ENCODE measurements at places on chromosomes 3 and 15. TPM values are rescaled to one million over a fixed set of nuclear protein-coding genes. Genes with fewer than 3 reads are reported as not detected.

The NME9 gene
- total RNA-seq, result 1.1 TPM

The BAHD1 gene
- 23.8 TPM for total RNA-seq

The TRIM59 gene
- total RNA-seq, result 23.0 TPM

The RARRES1 gene
- total RNA-seq, result 51.9 TPM

- peaks cover 7% of the 10 kb centered on the region for H3K36me3 ChIP-seq
- H3K27me3 ChIP-seq, result peaks cover 10% of the 10 kb centered on the region
- H3K4me3 ChIP-seq, result no peak overlapping the region
- H3K4me1 ChIP-seq, result peaks cover 3% of the 10 kb centered on the region
- no peak for DNase-seq
Observed at GRCh38 chr3:126959921-126960603, 22.9 kb upstream of the PLXNA1 start.

- H3K27me3 ChIP-seq, result no peaks in the 10 kb centered on the region
- DNase-seq, result no peak
- H3K27ac ChIP-seq, result no peak overlapping the region
- no peak overlapping the region for H3K4me3 ChIP-seq
- H3K4me1 ChIP-seq, result no peaks in the 10 kb centered on the region
- peaks cover 5% of the 10 kb centered on the region for H3K36me3 ChIP-seq
Observed at GRCh38 chr3:9994086-9994844, 7.6 kb upstream of the EMC3 start.

The LRRC49 gene
- total RNA-seq, result 21.2 TPM

DNA sequence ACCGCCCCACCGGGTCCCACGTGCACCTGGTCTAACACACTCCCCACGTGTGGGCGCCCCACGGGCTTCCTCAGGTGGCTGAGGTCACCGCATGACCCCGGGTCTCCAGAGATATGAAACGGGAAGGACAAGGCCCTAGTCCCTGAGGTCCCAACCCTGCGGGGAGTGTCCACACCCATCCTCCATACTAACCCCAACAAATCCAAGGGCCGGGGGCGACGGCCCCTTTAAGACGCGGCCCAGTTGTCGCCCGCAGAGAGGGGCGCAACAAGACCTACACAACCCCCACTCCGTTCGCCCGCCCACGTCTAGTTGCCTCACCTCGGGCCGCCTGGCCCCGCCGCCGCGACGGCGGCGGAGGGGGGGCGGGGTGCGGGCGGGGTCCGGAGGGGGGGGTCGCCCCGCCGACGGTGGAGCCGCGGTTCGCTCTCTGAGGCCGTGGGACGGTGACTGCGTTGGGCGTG, 396 bp downstream of the INO80 start:
- H3K4me1 ChIP-seq, result peaks cover 6% of the 10 kb centered on the region
- peaks cover 8% of the 10 kb centered on the region for H3K36me3 ChIP-seq
- H3K4me3 ChIP-seq, result peak overlapping the region; percentile 87
- H3K27ac ChIP-seq, result peak overlapping the region; percentile 97

The RAP2B gene
- 15.4 TPM for total RNA-seq

- H3K4me1 ChIP-seq, result peaks cover 20% of the 10 kb centered on the region
- H3K27me3 ChIP-seq, result peaks cover 3% of the 10 kb centered on the region
- DNase-seq, result no peak
- no peaks in the 10 kb centered on the region for H3K36me3 ChIP-seq
Observed at GRCh38 chr15:62112616-62113593, 46.1 kb downstream of the C2CD4A start.

The SPATA12 gene
- not detected for total RNA-seq

The PIGZ gene
- 0.91 TPM for total RNA-seq

DNA sequence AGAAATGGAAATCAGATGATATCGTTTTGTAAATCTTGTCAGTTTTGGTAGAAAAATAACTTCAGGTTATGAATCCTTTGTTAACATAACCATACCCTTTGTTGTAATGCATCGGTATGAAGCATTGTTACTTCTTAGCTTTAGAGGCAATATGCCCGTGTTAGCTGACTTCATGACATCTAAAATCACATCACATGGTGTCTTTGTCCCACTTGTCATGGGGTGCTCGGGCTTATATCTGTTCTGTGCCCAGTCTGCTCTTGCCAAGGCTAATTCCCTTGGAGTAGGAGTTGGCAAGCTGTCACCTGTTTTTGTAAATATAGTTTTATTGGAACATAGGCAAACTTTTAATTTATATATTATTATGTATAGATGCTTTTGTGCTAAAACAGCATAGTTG, 39.6 kb downstream of the SLC25A26 start:
- H3K27me3 ChIP-seq, result no peaks in the 10 kb centered on the region
- no peak overlapping the region for H3K4me3 ChIP-seq
- H3K36me3 ChIP-seq, result peaks cover 4% of the 10 kb centered on the region
- no peak overlapping the region for H3K27ac ChIP-seq
- no peak for DNase-seq
- H3K4me1 ChIP-seq, result no peaks in the 10 kb centered on the region

DNA sequence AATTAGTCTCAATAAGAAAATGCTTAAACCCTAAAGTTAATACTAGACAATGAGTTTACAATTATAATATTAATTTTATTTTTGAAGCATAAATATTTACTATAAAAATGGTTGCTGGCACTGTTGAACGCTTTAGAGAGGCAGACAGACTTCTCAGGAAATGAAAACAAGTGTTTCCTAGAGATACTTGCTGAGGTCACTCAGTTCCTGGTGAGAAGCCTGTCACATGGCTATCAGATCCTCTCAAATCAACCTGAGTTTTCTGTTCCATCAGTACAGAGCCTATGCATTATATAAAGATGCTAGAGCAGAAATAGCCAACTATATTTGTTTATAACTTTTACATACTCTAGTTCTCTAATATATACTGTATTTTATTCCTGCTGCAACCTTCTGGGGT, 109.2 kb downstream of the MYO5A start:
- DNase-seq, result no peak
- H3K36me3 ChIP-seq, result no peaks in the 10 kb centered on the region
- peaks cover 18% of the 10 kb centered on the region for H3K4me1 ChIP-seq
- no peaks in the 10 kb centered on the region for H3K27me3 ChIP-seq
- no peak overlapping the region for H3K27ac ChIP-seq

DNA sequence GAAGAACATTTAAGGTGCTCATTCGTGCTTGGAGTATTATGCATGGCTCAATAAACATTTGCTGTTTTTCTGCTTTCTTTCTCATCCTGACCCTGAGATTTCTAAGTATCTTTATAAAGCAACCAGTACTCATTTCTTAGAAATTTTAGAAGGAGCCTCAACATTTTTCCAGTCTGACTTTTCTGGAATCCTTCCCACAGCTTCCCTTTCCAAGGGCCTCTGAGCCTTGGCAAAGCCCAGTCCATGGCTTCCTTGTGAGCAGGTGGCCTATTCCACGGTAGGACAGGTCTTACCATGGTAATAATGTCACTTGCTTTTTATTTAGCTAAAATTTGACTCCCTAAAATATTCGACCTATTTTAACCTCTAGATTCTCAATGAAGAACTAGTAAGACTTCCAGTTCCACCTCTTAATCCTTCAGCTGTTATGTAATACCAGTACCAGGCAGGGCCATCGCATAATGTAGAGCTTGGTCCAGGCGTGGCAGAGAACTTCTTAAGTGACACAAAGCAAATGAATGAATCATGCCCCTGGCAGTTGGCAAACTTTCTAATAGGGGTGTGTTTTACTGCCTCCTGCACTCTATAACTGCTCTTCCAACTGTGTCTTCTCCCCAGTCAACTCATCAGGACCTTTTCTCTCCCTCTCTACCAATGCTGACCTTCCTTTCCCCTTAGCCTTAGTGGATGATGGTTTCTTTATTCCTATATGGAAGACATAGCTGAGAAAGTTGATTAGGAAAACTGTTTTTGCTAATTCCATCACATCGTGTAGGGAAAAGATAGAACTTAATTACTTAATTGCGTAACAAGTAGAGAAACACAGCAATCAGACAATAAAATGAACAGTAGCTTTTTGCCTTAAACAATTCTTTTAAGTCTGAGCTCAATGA, 894 bp upstream of the TM4SF4 start:
- no peak for DNase-seq
- peaks cover 45% of the 10 kb centered on the region for H3K4me1 ChIP-seq
- no peak overlapping the region for H3K4me3 ChIP-seq
- H3K27ac ChIP-seq, result peak overlapping the region; percentile 75

The ABHD17C gene
- 17.0 TPM for total RNA-seq

GRCh38 chr15:43229977-43230376, 9.2 kb upstream of the EPB42 start:
- no peaks in the 10 kb centered on the region for H3K36me3 ChIP-seq
- peaks cover 31% of the 10 kb centered on the region for H3K27me3 ChIP-seq
- DNase-seq, result no peak
- H3K4me3 ChIP-seq, result no peak overlapping the region
- no peak overlapping the region for H3K27ac ChIP-seq

DNA sequence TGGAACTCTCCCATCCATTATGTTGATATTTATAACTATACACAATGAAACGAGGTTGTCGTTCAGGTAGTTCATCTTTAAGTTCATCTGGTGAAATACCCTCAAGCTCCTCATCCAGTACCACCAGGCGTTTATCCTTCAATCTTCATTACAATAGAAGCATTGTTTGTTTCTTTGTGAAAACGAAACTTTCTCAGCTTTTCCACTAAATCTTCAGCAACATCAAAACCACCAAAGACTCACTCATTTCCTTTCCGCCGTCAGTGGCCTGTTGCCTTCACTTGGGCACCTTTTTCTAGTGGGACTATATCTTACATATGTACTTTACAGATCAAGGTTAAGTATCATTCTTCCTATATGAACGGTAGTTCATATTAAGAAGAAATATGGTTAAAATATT, 44.1 kb upstream of the TFG start:
- DNase-seq, result no peak
- H3K36me3 ChIP-seq, result no peaks in the 10 kb centered on the region
- peaks cover 40% of the 10 kb centered on the region for H3K4me1 ChIP-seq
- no peak overlapping the region for H3K4me3 ChIP-seq
- no peaks in the 10 kb centered on the region for H3K27me3 ChIP-seq

GRCh38 chr3:37945807-37946530, 44.6 kb upstream of the VILL start:
- peaks cover 64% of the 10 kb centered on the region for H3K4me1 ChIP-seq
- peak; percentile 70 for DNase-seq
- H3K4me3 ChIP-seq, result no peak overlapping the region
- peaks cover 10% of the 10 kb centered on the region for H3K36me3 ChIP-seq
- no peaks in the 10 kb centered on the region for H3K27me3 ChIP-seq
- H3K27ac ChIP-seq, result peak overlapping the region; percentile 93

The ATG7 gene
- 35.3 TPM for total RNA-seq

DNA sequence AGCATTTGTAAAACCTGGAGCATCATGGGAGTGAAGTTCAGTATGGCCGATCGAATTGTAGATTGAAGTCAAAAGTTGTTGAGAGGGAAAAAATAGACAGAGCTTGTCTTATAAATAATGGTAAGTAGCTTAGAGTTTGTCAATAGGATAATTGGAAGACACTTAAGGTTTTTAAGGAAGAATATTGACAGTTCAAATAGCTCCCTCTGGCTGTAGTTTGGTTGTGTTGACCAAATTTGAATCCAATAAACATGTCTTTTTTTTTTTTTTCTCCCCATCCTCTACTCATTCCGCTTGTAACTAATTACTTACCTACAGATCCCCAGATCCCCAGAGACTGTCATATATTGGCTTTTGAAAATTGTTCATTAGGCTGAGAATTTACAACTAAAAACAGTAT, 677.0 kb downstream of the AGBL1 start:
- H3K4me1 ChIP-seq, result peaks cover 15% of the 10 kb centered on the region
- no peak overlapping the region for H3K4me3 ChIP-seq
- H3K36me3 ChIP-seq, result no peaks in the 10 kb centered on the region
- no peak for DNase-seq

The POC1A gene
- 8.7 TPM for total RNA-seq

- H3K36me3 ChIP-seq, result peaks cover 1% of the 10 kb centered on the region
- no peak overlapping the region for H3K4me3 ChIP-seq
- no peak for DNase-seq
- no peaks in the 10 kb centered on the region for H3K27me3 ChIP-seq
Observed at GRCh38 chr3:65348398-65348995, 660.7 kb upstream of the ADAMTS9 start.

GRCh38 chr3:42660898-42661297, 7.4 kb downstream of the ZBTB47 start:
- no peaks in the 10 kb centered on the region for H3K27me3 ChIP-seq
- H3K36me3 ChIP-seq, result peaks cover 8% of the 10 kb centered on the region
- H3K4me1 ChIP-seq, result no peaks in the 10 kb centered on the region

DNA sequence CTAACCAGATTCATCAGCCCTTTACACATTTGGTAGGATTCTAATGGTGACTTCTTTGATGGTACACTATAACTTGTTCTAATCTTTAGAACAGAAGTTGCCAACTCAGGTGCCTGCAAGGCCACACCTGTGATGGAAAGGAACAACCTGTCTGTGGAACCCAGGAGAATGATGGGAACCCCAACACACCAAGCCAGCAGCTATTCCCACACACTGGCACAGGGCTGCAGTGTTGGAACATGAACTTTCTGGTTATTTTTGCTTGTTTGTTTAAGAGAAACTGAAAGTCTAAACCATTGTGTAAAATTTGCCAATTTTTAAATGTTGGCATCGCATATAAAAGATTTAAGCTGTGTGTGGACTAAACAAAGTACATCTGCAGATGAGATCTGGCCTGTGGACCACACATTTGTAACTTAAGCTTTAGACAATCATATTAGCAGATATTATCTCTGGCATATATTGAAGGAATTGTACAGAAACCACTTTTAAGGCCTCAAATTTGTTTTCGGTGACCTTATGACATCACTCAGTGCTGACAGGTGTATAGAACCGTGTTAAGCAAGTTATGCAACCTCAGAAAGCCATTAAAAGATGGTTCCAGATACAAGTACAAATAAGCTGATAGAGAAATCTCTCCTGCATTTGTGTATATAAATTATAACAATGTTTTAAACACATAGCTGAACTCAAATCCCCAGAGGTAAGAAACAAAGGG, 242.9 kb downstream of the SLC9A9 start:
- H3K4me1 ChIP-seq, result peaks cover 7% of the 10 kb centered on the region
- peaks cover 45% of the 10 kb centered on the region for H3K27me3 ChIP-seq
- no peak for DNase-seq
- no peaks in the 10 kb centered on the region for H3K36me3 ChIP-seq
- no peak overlapping the region for H3K27ac ChIP-seq
- H3K4me3 ChIP-seq, result no peak overlapping the region

GRCh38 chr3:141498598-141499223, 11.9 kb downstream of the RASA2 start:
- no peaks in the 10 kb centered on the region for H3K4me1 ChIP-seq
- no peak overlapping the region for H3K27ac ChIP-seq
- no peak for DNase-seq
- H3K36me3 ChIP-seq, result peaks cover 5% of the 10 kb centered on the region

Data from mesothelial cell of epicardium (in vitro differentiated cells).